ENCODE measurements at places on chromosomes 5 and 9. TPM values are rescaled to one million over a fixed set of nuclear protein-coding genes. Genes with fewer than 3 reads are reported as not detected.

IPO11 gene
- total RNA-seq, result 50.5 TPM

SPATA31D4 gene
- total RNA-seq, result not detected

ARHGEF39 gene
- total RNA-seq, result 32.8 TPM

PCDHB9 gene
- total RNA-seq, result not detected

ADAMTS13 gene
- total RNA-seq, result 5.3 TPM

HSD17B3 gene
- total RNA-seq, result not detected

SEMA4D gene
- total RNA-seq, result 16.0 TPM

GRIA1 gene
- total RNA-seq, result not detected

ARRDC3 gene
- 38.7 TPM for total RNA-seq

CACFD1 gene
- total RNA-seq, result 27.0 TPM

KCNMB1 gene
- total RNA-seq, result not detected

RGS3 gene
- 71.1 TPM for total RNA-seq

GPR151 gene
- total RNA-seq, result not detected

SMU1 gene
- 23.6 TPM for total RNA-seq

- H3K4me1 ChIP-seq, result no peaks in the 10 kb centered on the region
- no peaks in the 10 kb centered on the region for H3K27me3 ChIP-seq
- no peak overlapping the region for H3K27ac ChIP-seq
- no peak for DNase-seq
- no peaks in the 10 kb centered on the region for H3K36me3 ChIP-seq
- no peak overlapping the region for H3K4me3 ChIP-seq
Observed at GRCh38 chr9:131926360-131926922, 153.2 kb downstream of the MED27 start.

DNA sequence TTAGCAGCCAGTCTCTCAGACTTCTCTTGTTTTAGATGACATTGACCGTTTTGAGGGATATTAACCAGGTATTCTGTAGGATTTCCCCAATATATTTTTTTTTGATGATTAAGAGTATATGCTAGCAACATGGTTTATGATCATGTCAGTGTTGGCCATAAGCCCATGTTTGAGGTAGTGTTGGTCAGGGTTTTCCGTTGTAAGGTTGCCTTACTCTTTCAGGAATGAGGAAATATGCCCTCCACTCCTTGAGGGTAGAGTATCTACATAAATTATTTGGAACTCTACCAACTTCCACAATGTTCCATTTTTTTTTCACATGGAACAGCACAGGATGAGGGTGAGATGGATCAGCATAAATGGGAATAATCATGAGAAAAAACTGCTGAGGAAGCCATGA is 188.4 kb upstream of the PRDM9 start:
- DNase-seq, result no peak
- H3K27me3 ChIP-seq, result no peaks in the 10 kb centered on the region
- H3K27ac ChIP-seq, result no peak overlapping the region
- no peaks in the 10 kb centered on the region for H3K36me3 ChIP-seq

- no peaks in the 10 kb centered on the region for H3K36me3 ChIP-seq
- H3K27me3 ChIP-seq, result no peaks in the 10 kb centered on the region
- no peak overlapping the region for H3K27ac ChIP-seq
- no peak overlapping the region for H3K4me3 ChIP-seq
- no peaks in the 10 kb centered on the region for H3K4me1 ChIP-seq
- no peak for DNase-seq
Observed at GRCh38 chr9:76887003-76887821, 18.7 kb downstream of the PRUNE2 start.

DNA sequence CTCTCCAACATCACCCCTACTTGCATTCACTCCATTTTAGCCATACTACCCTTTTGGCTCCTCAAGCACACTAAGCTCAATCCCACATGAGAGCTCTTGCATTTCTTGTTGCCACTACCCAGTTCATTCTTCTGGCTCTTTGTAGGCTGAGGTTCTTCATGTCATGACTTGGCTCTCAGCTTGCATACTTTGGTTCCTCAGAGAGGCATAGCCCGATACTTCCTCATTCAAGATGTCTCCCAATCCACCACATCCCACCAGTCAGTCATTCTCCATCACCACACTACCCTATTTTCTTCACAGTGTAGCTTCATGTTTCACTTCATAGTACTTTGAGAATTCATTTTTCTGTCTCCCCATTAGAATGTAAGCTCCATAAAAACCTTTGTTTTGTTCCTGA is 116.7 kb downstream of the NR6A1 start:
- H3K4me3 ChIP-seq, result no peak overlapping the region
- H3K27me3 ChIP-seq, result no peaks in the 10 kb centered on the region
- no peak for DNase-seq

DNA sequence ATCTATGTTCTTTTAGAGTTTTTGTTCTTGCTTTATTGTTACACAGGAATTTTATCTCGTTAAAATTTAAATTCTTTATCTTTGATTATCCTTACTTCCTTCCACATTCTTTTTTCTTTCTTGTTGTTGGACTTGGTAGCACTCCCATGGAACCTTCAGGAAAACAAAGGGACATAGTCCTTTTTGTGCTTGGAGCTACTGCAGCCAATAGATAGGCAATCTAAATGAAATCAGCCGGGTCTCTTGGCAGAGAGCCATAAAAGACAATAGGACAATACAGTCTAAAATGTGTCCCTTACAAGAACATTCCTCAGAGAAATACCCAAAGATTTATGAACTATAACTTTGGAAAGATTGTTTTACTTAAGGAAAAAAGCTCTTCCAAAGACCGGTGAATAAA is 548.1 kb upstream of the C9orf72 start:
- no peak overlapping the region for H3K4me3 ChIP-seq
- no peaks in the 10 kb centered on the region for H3K4me1 ChIP-seq
- H3K36me3 ChIP-seq, result no peaks in the 10 kb centered on the region
- H3K27me3 ChIP-seq, result no peaks in the 10 kb centered on the region
- DNase-seq, result no peak

DNA sequence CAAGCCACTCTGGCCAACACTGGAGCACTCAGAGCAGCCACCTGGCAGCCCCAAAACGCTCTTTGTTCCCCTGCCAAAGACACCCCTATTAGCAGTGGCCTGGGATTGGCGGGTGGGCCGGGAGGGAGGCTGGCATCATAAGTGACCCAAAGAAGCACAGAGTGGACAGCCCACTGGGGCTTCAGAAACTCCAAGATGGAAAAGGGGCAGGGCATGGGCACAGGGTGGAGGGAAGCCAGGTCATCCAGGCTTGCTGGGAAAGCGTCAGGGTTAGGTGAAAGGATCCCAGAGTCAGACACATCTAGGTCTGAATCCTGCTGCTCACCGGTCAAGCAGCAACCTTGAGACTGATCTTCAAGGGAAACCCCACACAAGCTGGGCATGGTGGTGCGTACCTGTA is 14.8 kb downstream of the EEIG1 start:
- peak overlapping the region; percentile 98 for H3K27ac ChIP-seq
- no peaks in the 10 kb centered on the region for H3K27me3 ChIP-seq
- no peak for DNase-seq
- no peaks in the 10 kb centered on the region for H3K36me3 ChIP-seq
- no peak overlapping the region for H3K4me3 ChIP-seq
- H3K4me1 ChIP-seq, result peaks cover 30% of the 10 kb centered on the region

GRCh38 chr9:567747-568305 is 273.7 kb upstream of the DMRT1 start:
- H3K4me3 ChIP-seq, result no peak overlapping the region
- H3K27ac ChIP-seq, result no peak overlapping the region
- H3K4me1 ChIP-seq, result peaks cover 35% of the 10 kb centered on the region
- DNase-seq, result no peak

GRCh38 chr9:115900698-115901097 is 252.9 kb upstream of the PAPPA start:
- DNase-seq, result no peak
- no peak overlapping the region for H3K27ac ChIP-seq
- no peaks in the 10 kb centered on the region for H3K36me3 ChIP-seq
- H3K4me3 ChIP-seq, result no peak overlapping the region

- H3K27ac ChIP-seq, result no peak overlapping the region
- H3K27me3 ChIP-seq, result no peaks in the 10 kb centered on the region
- no peak for DNase-seq
- peaks cover 14% of the 10 kb centered on the region for H3K4me1 ChIP-seq
Observed at GRCh38 chr9:133139246-133140173, 18.5 kb upstream of the RALGDS start.

- DNase-seq, result no peak
- no peaks in the 10 kb centered on the region for H3K36me3 ChIP-seq
- H3K27me3 ChIP-seq, result no peaks in the 10 kb centered on the region
- no peak overlapping the region for H3K4me3 ChIP-seq
- H3K4me1 ChIP-seq, result 0 out of 2 replicates have a peak, but pooled peaks cover 7% of the 10 kb centered on the region
- no peak overlapping the region for H3K27ac ChIP-seq
Observed at GRCh38 chr9:33099754-33100153, 23.3 kb upstream of the SMU1 start.

GRCh38 chr5:31247381-31247780 is 53.9 kb downstream of the CDH6 start:
- H3K27ac ChIP-seq, result no peak overlapping the region
- no peak overlapping the region for H3K4me3 ChIP-seq
- no peaks in the 10 kb centered on the region for H3K36me3 ChIP-seq
- no peaks in the 10 kb centered on the region for H3K4me1 ChIP-seq
- no peak for DNase-seq
- H3K27me3 ChIP-seq, result no peaks in the 10 kb centered on the region

- DNase-seq, result no peak
- H3K27me3 ChIP-seq, result no peaks in the 10 kb centered on the region
- no peak overlapping the region for H3K4me3 ChIP-seq
- peaks cover 4% of the 10 kb centered on the region for H3K4me1 ChIP-seq
- H3K36me3 ChIP-seq, result no peaks in the 10 kb centered on the region
Observed at GRCh38 chr5:38866362-38867031, 20.7 kb downstream of the OSMR start.

DNA sequence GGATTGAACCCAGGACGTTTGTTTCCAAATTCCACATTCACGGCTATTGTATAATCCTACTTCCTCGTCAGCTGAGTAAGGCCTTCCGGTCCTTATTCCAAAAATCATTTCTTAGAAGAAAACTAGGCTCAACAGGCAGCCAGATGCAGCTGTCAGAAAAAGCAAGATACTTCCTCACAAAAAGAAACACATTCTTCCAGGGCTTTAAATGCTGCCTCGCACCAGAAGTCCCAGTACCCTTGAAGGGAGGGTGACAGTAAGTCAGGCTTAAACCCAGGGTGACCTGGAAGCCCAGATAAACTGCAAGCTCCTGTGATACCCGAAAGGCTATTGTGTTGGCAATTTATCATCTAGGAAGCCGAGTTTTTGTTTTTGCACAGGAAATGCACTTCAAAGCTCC is 414.0 kb downstream of the NFIB start:
- no peaks in the 10 kb centered on the region for H3K36me3 ChIP-seq
- H3K27ac ChIP-seq, result no peak overlapping the region
- no peak overlapping the region for H3K4me3 ChIP-seq
- no peaks in the 10 kb centered on the region for H3K4me1 ChIP-seq

DNA sequence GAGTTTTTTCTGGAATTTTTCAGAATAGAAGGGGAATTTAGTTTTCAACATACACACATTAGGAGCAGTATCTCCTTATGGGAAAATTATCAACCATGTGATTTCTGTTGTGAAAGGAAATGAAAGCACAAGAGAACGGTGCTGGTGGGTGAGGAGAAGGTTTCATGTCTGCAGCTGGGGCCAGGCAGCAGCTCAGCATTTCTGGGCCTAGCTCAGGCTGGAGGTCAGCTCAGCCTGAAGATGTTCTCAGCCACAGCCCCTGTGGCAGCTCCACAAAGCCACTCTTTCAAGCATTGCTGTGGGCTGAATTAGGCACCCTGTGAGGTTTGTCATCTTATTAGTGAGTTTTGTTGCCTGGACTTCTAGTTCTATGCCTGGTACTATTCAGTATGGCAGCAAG is 90.3 kb downstream of the DIRAS2 start:
- H3K36me3 ChIP-seq, result no peaks in the 10 kb centered on the region
- no peak overlapping the region for H3K4me3 ChIP-seq
- H3K27me3 ChIP-seq, result no peaks in the 10 kb centered on the region
- H3K4me1 ChIP-seq, result no peaks in the 10 kb centered on the region
- H3K27ac ChIP-seq, result no peak overlapping the region

- H3K4me1 ChIP-seq, result no peaks in the 10 kb centered on the region
- no peak for DNase-seq
- no peak overlapping the region for H3K4me3 ChIP-seq
- H3K27me3 ChIP-seq, result no peaks in the 10 kb centered on the region
- no peaks in the 10 kb centered on the region for H3K36me3 ChIP-seq
Observed at GRCh38 chr9:86521977-86522376, 167.8 kb upstream of the TUT7 start.

DNA sequence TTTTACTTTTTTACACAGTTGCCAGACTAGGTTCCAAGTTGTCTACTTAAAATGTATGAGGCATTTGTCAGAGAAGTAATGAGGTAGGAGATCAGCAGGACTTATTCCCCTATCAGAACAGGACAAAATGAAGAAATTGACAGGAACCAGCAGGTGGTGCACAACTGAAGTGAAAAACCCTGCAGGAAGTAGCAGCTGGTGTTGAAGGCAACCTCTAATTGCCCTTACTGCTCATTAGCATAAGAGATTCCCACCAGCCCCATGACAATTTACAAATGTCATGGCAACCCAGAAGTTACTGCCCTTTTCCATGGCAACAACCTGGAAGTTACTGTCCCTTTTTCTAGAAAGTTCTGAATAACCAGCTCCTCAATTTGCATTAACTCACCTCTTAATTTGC is 5.4 kb downstream of the PCDHB15 start:
- DNase-seq, result no peak
- no peak overlapping the region for H3K4me3 ChIP-seq
- no peaks in the 10 kb centered on the region for H3K27me3 ChIP-seq
- no peaks in the 10 kb centered on the region for H3K36me3 ChIP-seq
- H3K4me1 ChIP-seq, result no peaks in the 10 kb centered on the region
- no peak overlapping the region for H3K27ac ChIP-seq

- DNase-seq, result no peak
- no peak overlapping the region for H3K27ac ChIP-seq
- no peaks in the 10 kb centered on the region for H3K36me3 ChIP-seq
- no peak overlapping the region for H3K4me3 ChIP-seq
- no peaks in the 10 kb centered on the region for H3K27me3 ChIP-seq
Observed at GRCh38 chr5:94754824-94755223, 136.4 kb downstream of the SLF1 start.

- no peaks in the 10 kb centered on the region for H3K4me1 ChIP-seq
- no peaks in the 10 kb centered on the region for H3K27me3 ChIP-seq
- no peak overlapping the region for H3K27ac ChIP-seq
- no peak for DNase-seq
Observed at GRCh38 chr5:78813906-78814530, 165.4 kb upstream of the LHFPL2 start.

Data from Caco-2 (cell line).